Activated CD8-positive, alpha-beta memory T cell treated with anti-CD3 and anti-CD28 coated beads for 24 hours (primary cell): ENCODE measurements at places on chromosomes 7 and 10.

- DNase-seq: no peak
Observed at GRCh38 chr7:117350027-117350426, 27.2 kb upstream of the WNT2 start.

- DNase-seq: peak; percentile 45
Observed at GRCh38 chr7:156232931-156233705, 407.5 kb upstream of the RNF32 start.

GRCh38 chr10:47339186-47339735 is 8.9 kb upstream of the RBP3 start:
- DNase-seq: no peak

- no peak for DNase-seq
Observed at GRCh38 chr7:5681979-5682546, 99.4 kb downstream of the RNF216 start.

DNA sequence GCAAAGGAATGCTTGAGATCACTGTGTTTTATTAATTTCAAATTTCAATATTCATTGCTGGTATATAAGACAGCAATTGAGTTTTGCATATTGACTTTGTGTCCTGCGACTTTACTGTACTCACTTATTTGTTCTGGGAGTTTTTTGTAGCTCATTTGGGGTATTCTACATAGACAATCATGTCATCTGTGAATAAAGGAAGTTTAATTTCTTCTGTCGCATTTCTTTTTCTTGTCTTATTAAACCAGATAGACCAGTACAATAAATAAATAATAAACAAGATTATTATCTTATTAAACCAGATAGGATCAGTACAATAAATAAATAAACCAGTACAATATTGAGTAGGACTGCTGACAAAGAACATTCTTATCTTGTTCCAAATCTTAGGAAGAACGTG is 448.2 kb downstream of the RPS24 start:
- DNase-seq: no peak

DNA sequence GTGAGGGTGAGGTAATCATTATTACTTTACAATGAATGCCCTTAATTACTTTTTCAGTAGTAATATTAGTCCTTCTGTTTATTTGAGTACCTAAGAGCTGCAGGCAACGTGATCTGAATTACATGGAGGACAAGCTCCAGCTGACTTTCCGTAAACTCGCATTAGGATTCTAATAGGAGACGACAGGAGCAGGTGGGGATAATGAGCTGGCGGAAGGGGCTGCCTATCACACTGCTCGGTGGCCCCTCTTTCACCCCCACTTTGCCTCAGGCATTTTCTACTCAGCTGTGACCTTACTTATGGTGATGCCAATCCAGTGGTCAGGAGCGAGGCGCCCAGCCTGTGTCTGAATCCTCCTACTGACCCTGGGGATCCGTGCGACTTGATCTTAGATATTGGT is at the start of gene C7orf33:
Gene C7orf33, plus strand, starts transcription at position 296 of the 400 bp plus-strand sequence. CDS start 160 bp downstream, outside the sequence.
- no peak for DNase-seq

DNA sequence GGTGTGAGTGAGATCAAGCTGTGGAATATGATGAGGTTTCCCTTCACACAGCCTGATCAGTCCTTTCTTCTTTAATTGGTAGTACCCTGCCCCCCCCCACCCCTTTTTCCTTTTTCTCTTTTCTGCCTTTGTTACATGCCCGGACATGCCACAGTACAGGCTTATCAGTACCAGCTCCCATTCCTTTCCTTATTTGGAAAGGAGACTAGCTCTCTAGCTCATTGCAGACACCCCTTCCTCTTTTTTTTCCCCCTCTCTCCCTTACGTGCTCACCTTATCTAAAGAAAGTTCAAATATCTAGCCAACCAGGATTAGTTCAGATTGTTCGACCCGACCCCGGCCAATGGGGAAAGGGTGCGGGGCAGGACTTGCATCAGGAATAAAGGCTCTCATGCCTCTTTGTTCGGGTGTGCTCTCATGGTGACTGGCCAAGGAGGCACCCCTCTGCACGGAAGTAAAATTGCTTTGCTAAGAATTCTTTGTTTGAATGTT is 230.4 kb downstream of the ACTR3B start:
- DNase-seq: no peak

- DNase-seq: no peak
Observed at GRCh38 chr7:148146346-148146745, 444.2 kb upstream of the C7orf33 start.

DNA sequence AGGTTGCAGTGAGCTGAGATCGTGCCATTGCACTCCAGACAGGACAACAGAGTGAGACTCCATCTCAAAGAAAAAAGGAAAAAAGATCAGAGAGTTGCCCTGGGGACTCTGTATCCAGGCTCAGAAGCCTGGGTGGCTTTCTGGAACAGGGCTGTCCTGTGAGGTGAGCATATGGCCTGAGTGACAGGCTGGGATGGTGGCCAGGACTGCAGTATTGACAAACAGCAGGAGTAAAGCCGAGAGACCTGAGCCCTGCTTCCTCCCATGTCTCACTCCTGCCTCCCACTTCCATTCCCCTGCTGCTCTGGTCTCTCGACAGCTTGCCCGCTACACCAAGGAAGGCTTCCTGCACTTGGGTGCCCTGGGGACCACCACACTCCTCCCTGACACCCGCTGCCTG is 578.5 kb downstream of the GALNT17 start:
- no peak for DNase-seq

- no peak for DNase-seq
Observed at GRCh38 chr7:50207686-50208255, 96.7 kb upstream of the IKZF1 start.

- no peak for DNase-seq
Observed at GRCh38 chr7:27212497-27213432, 12.9 kb upstream of the HOXA13 start.

DNA sequence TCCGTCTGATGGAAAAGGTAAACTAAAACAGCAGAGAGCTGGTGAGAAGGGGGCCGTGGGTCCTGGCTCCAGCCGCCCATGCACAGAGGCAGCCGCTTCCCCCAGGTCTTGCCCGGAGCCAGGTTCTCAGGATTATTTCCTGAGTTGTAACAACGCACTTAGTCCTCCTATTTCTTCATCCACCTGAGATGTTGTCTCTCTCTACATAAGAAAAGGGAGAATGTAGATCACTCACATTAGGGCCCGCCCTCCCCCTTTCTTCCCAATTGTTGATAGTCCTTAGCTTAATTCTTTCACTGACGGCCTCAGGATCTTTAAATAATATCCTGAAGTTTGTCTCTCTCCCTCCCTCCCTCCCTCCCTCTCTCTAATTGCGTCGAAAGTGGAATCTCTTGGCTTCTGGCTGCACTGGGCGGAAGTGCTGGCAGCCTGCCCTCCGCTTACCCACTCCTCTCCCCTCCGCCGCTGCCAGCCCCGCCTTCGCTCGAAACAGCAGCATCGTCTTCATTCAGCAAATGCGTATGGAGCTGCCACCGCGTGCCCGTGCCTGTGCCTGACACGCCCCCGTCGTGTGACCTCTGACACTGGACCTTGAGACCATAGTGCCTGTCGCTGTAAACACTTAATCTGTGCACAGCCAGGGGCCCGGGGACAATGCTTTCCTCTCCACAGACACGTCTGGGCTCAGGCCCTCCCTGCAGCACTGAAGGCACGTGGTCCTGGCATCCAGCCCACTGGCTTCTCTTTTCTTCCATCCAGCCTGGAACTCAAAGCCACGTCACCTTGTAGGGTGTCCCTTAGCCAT is 174.5 kb upstream of the PPP2R2D start:
- DNase-seq: peak; percentile 49

DNA sequence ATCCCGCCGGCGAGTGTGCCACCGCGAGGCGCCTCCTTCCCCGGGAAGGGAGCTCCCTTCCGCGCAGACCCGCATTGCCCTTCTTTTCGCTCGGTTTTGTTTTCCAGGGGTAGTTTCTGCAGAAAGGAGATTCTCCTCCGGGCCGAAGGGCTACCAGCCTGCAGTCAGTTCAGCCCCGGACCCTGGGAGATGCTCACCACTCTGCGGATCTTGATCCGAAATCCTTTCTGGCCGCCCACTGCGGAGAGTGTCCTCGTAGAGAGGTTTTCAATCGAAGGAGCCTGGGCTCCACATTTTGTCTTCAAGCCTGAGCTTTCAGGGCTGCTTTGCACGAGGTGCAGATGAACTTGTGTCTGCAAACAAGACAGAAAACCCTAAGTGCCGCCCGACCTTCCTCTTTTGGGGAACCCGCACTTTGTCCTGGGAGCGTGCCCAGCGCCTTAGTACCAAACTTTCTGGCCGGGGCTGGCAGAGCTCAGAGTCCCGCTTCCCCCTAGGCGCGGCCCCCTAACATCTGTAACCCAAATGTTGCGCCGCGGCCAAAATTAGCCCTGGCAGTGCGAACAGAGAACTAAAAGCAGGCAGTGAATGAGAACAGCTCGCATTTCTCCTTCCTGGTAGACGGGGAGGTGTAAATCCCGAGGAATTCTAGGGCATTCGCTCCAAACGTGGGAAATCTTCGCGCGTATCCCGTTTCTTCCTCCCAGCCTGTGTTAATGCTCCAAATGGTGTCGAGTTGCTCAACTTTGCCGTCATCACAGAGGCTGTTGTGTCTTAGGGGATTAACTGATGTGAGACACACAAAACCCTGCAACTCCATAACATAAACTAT is 6.7 kb upstream of the EN2 start:
- DNase-seq: no peak

GRCh38 chr7:24933298-24933697 is 46.7 kb downstream of the OSBPL3 start:
- DNase-seq: no peak

GRCh38 chr7:48130658-48131108 is 40.6 kb upstream of the ABCA13 start:
- no peak for DNase-seq

GRCh38 chr10:48931188-48931587 is 8.5 kb downstream of the LRRC18 start:
- no peak for DNase-seq

- DNase-seq: peak; percentile 47
Observed at GRCh38 chr7:158244873-158245723, 342.5 kb downstream of the PTPRN2 start.

- DNase-seq: no peak
Observed at GRCh38 chr7:44889086-44889781, 3.9 kb upstream of the PURB start.

GRCh38 chr7:128112018-128112780 is 81.0 kb upstream of the LRRC4 start:
- no peak for DNase-seq

GRCh38 chr10:125061557-125062226 is 98.7 kb downstream of the CTBP2 start:
- DNase-seq: no peak

- DNase-seq: no peak
Observed at GRCh38 chr7:124692425-124692824, 73.2 kb downstream of the GPR37 start.

GRCh38 chr7:13411636-13412035 is 577.8 kb downstream of the ETV1 start:
- no peak for DNase-seq

DNA sequence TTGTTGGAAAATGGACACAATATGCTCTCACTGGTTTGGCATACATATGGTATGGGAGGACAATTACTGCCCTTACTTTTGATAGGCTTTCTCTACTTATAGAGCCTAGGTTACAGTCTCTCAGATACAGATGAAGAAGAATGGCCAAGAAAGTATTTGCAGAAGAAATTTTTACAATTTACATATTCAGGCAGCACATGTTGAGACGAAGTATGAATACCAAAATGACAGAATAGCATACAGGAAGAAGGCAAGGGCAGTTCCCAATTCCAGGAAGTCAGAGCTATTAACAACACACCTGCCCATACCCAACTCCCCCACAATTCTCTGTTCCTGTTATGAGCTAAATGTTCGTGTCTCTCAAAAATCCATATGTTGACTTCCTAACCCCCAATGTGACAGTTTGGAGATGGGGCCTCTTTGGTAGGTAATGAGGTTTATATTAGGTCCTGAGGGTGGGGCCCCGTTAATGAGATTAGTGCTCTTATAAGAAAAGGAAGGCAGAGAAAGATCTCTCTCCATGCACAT is 67.8 kb downstream of the DOCK4 start:
- no peak for DNase-seq

GRCh38 chr7:120021085-120021484 is 251.9 kb upstream of the KCND2 start:
- DNase-seq: no peak

GRCh38 chr7:151194188-151194587 is 7.1 kb upstream of the ASB10 start:
- DNase-seq: no peak

DNA sequence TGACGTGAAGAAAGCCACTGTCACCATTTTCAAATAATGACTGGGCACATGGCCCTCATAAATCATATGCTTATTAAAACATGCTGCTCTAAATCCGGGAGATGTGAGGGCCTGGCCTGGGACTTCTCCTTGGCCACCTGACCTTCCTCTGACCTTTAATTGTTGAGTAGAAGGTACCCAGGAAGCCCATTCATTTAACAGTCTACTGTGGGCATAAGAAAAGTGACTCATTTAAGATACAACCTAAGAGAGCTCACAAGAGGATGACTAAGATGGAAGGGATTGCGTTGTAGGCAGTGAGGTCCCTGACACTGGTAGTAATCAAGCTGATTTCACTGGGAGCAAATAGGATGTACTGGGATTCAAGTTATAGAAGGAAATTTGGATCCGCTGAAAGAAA is 203.4 kb upstream of the GPR26 start:
- DNase-seq: no peak

- DNase-seq: no peak
Observed at GRCh38 chr7:84912993-84913635, 273.7 kb downstream of the SEMA3D start.

DNA sequence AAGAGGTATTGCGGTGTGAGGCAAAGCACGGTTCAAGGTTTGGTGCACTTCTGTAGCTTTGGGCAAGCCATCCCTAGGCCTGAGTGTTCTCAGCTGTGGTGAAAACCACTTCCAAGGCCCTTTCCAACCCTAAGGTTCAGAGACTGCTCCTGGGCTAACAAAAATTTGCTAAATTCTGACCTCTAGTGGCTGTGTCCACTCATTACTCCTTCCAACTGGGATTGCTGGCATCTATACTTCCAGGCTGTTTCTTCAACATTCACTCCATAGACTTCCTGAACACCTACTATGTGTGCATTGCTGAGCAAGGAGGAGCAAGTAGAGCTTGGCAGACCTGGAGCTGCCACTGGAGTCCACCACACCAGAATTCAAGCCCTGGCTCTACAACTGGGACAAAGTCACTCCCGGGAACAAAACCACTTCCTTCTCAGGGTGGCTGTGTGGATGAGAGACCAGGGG is 29.3 kb upstream of the SH3PXD2A start:
- no peak for DNase-seq

GRCh38 chr7:363626-364025 is 73.7 kb downstream of the FOXL3 start:
- DNase-seq: no peak

GRCh38 chr10:84008878-84009277 is 130.4 kb upstream of the GHITM start:
- no peak for DNase-seq

DNA sequence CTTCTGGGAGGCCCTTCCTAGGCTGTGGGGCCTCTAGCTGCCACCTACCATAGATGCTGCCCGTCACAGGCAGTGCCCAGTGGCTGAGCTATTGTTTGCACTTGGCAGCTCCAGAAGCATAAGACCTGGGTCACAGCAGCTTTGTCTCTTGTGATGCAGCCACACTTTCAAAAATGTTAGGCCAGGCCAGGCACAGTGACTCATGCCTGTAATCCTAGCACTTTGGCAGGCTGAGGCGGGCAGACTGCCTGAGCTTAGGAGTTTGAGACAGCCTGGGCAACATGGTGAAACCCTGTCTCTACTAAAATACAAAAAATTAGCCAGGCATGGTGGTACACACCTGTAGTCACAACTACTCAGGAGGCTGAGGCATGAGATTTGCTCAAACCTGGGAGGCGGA is 9.5 kb upstream of the KAZALD1 start:
- DNase-seq: no peak
